Stimulated activated CD4-positive, alpha-beta T cell treated with anti-CD3 and anti-CD28 coated beads, Interleukin-15, amount 100 ng/mL, for 1 hour (primary cell): ENCODE measurements at places on chromosomes 4 and X.

- DNase-seq: no peak
Measured at GRCh38 chr4:15295421-15296162, 132.2 kb upstream of the C1QTNF7 start.

- DNase-seq: no peak
Measured at GRCh38 chrX:96861661-96862060, 22.0 kb upstream of the RPA4 start.

- DNase-seq: no peak
Measured at GRCh38 chrX:107708762-107709161, 66.8 kb downstream of the TSC22D3 start.

DNA sequence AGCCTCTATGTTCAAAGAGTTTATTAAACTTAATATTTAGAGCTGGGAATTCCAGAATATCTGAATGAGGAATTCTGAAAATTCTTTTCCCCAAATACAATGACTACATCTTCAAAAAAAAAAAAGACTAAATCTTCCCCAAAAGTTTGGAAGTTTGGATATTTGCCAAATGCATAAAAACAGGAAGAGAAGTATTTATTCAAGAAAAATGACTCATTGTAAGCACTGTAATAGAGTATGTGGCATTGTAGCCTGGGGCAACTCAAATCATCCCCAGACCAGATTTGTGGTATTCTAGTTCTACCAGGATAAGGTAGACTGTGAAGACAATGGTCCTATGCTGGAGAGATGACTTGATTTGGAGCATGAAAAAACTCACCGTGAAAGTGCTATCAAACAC lies 78.5 kb upstream of the PDHA2 start:
- no peak for DNase-seq
